ENCODE measurements at places on chromosomes 12 and 14. TPM values are rescaled to one million over a fixed set of nuclear protein-coding genes. Genes with fewer than 3 reads are reported as not detected.

DNA sequence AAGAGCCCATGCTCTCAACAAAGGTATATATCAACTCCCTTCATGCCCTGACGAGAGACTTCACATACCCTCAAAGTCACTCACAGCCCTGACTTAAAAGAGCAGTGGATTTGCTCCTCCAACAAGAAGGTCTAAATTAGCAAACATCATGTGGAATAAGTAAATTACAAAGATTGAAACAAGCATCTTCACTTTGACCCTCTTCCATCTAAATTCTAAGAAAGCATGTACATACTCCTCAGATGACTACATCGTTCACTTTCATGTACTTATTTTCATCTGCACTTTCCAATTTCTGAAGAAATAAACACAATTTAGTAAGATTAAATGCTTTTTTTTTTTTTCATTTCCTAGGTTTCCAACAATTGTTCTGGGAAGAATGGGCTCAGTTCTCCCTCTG lies 38.6 kb upstream of the KRR1 start:
- no peak for DNase-seq

SERPINA12 gene
- not detected for total RNA-seq

GRCh38 chr12:71270057-71270456 lies 112.3 kb upstream of the TSPAN8 start:
- no peak for DNase-seq

DNA sequence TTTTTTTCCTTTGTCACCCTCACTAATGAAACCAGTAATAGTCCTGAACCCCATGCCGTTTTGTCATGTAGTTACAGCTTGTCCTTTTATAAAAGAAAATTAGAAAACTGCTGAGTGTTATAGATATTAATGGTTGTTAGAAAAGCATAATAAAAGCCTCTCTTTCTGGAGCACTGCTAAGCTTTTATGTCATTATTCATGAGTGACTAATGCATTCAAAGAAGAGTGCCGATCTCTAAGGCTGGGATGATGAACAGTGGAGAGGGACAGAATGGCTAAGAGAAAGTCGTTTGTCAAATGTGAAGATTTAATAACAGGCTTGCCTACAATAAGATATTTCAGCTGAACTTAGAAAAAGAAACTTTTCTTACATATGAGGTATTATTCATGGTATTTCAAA lies 121.6 kb downstream of the MGAT4C start:
- no peak for DNase-seq

DDN gene
- 14.7 TPM for total RNA-seq

NEUROD4 gene
- total RNA-seq, result 2.9 TPM

HOXC9 gene
- total RNA-seq, result not detected

- no peak for DNase-seq
Measured at GRCh38 chr12:117143008-117143532, 43.9 kb upstream of the TESC start.

DNA sequence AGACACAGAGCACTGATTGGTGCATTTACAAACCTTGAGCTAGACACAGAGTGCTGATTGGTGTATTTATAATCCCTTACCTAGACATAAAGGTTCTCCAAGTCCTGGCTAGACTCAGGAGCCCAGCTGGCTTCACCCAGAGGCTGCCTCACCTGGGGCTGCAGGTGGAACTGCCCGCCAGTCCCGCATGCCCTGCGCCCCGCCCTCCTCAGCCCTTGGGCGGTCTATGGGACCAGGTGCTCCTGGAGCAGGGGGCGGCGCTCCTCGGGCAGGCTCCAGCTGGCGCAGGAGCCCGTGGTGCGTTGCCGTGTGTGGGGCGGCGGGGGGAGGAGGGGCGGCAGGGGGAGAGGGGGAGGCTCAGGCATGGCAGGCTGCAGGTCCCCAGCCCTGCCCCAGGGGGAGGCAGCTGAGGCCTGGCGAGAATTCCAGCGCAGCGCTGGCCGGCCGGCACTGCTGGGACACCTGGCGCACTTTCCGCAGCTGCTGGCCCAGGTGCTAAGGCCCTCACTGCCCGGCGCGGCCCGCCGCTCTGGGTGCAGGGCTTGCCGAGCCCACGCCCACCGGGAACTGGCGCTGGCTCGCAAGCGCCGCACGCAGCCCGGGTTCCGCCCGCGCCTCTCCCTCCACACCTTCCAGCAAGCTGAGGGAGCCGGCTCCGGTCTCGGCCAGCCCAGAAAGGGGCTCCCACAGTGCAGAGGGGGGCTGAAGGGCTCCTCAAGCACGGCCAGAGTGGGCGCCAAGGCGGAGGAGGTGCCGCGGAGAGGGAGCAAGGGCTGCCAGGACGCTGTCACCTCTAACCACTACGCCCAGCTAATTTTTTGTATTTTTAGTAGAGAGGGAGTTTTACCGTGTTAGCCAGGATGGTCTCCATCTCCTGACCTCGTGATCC lies 3.1 kb upstream of the SLCO1B3 start:
- no peak for DNase-seq

DNA sequence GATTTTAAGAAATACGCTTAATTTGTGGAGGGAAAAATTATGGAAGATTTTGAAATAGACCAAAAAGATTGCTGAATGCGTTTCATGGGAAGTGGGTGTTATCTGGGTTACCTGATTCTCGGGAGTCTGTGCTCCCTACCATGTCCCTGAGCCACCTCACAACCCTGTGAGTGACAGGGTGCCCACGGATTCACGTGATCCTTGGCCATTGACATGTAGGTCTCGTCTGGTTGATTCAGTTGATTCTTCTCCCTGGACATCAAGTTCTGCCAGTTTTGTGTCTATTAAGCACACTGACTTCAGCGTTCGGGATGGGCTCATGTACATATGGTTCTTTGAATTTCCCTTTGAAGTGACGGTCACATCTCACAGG lies 101.4 kb downstream of the ADGRD1 start:
- DNase-seq, result no peak

DAAM1 gene
- total RNA-seq, result 232 TPM

DNA sequence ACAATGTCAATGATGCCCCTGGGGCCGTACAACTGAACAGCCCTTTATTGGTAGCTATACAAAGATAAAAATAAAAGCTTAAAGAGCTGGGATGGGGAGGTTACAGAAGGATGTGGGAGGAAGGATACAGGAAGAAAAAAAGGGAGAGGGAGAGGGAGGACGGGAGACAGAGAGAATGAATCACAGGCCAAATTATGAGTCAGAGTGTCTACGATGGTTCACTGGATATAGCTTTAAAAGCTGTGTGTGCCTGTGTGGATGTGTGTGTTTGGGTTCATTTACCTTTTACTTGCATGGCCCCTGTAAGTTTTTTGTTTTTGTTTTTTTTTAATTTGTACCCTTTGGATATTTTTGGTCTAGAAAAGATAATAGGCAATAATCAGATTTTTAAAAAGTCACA lies 111.9 kb downstream of the CCDC60 start:
- DNase-seq, result no peak

DNA sequence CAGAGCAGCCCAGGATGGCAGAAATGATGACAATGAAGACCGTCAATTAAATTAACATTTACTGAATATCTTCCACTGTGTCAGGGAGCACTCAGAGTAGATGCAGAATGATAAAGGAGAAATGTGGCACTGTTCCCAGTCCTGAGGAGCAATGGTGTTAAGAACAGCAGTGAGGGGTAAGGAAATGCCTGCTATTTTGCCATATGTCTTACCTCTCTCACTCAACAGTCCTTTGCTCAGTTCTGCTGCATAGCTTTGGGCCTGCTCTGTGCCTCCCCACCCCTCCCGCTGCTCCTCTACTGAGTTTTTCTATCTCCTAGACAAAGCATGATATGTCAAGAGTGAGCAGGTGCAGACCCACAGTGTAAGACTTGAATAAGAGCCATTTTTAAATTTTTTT lies 318.8 kb downstream of the NAV3 start:
- DNase-seq, result no peak

PHLDA1 gene
- 20.0 TPM for total RNA-seq

DNA sequence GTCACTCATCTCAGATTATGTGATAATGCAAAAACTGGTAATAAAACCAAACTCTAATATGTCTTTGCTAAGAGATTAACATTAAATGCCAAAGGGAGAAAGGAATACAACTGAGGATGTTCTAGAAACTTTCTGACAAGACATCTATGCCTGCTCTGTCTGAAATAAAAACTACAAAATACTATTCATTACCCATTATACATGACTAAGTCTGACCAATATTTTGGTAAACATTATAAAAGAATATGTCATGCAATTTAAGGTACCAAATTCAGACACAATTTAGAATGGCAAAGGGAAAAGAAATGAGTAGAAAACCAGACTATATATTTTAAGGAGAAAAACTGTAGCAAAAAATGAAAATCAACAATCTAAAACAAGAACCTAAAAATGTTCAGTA lies 39.5 kb downstream of the UBR7 start:
- no peak for DNase-seq

WNT1 gene
- total RNA-seq, result not detected

GRCh38 chr12:27578689-27579372 lies 54.8 kb downstream of the PPFIBP1 start:
- DNase-seq, result no peak

GRCh38 chr12:66014818-66015217 lies 115.7 kb downstream of the LLPH start:
- DNase-seq, result no peak

- no peak for DNase-seq
Measured at GRCh38 chr12:131915000-131915689, 13.9 kb upstream of the PUS1 start.

- DNase-seq, result no peak
Measured at GRCh38 chr14:25626986-25627385, 577.0 kb upstream of the STXBP6 start.

DNA sequence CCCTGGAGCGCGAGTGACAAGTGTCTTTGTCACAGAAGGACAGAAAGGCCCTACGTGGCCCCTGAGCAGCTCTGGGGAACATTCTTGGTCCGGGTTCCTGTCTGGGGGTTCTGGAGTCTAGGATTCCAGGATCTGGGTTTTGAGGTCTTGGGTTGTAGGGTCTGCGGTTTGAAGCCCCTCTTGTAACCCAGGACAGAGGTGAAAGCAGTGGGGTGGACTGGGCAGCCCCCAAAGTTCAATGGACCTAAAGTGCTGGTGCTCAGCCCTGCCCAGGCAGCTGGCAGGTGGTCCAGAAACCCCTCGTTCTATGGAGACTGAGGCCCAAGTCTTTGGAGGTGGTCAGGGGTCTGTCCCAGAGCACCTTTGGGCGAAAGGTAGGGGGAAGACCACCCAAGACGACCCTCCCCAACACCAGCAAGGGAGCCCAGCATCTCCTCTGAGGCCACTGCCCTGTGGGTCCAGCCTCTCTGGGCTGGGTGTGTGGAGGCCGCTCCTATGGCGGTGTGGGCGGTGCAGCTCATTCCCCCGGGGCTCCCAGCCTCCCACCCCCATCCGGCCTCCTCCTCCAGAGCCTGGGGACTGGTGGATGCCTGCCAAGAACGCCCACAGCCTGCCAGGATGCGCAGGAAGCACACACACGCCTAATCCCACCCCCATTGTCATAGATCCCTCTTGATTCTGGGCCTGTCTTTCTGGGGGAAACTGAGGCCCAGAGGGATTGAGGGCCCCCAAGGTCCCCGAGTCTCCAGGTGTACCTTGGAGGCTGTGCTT lies 30.2 kb upstream of the ANKRD9 start:
- no peak for DNase-seq

SSTR1 gene
- total RNA-seq, result 8.2 TPM

GRCh38 chr12:107317751-107318555 lies 224.6 kb upstream of the CRY1 start:
- peak; percentile 74 for DNase-seq

DNA sequence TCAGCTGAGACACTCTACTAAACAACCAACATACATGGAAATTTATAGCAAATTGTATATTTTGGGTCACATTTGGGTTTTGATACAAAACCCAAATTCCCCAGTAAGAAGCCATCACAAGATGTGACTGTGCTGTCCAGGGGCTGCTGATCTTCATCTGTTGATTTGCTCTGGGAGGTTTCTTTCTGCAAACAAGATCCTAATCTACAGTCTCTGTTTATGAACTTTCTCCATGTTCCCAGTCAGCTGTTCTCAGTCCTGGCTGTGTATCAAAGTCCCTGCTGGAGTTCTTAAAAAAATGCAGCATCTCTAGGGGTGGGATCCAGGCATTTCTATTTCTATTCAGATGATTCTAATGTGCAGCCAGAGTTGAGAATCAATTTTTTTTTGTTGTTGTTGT lies 85.1 kb downstream of the ATP23 start:
- no peak for DNase-seq

- DNase-seq, result no peak
Measured at GRCh38 chr14:60651086-60651795, 2.0 kb upstream of the SIX1 start.

Data from frontal cortex (tissue), 4 donors.